ENCODE measurements at places on chromosomes 3 and 15.

DNA sequence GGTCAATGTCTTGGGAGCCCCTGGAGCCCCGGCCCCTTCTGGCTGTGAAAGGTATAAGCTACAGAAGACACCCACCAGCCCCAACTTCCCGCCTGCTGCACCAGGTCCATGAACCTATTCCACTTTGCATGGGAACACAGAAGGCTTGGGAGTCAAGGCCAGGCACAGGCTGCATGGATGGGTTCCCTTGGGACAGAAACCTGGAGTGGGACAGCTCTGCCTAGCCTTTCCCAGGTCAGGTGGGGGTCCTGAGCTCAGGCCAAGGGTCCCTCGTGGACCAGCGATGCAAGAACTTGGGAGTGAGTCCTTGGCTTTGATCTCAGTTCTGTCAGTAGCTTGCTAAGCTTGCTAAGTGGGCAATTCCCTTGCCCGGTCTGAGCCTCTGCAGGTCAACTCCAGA lies 25.0 kb downstream of the TKT start:
- no peak for DNase-seq

GRCh38 chr3:29427266-29428103 lies 146.6 kb downstream of the RBMS3 start:
- DNase-seq = no peak

DNA sequence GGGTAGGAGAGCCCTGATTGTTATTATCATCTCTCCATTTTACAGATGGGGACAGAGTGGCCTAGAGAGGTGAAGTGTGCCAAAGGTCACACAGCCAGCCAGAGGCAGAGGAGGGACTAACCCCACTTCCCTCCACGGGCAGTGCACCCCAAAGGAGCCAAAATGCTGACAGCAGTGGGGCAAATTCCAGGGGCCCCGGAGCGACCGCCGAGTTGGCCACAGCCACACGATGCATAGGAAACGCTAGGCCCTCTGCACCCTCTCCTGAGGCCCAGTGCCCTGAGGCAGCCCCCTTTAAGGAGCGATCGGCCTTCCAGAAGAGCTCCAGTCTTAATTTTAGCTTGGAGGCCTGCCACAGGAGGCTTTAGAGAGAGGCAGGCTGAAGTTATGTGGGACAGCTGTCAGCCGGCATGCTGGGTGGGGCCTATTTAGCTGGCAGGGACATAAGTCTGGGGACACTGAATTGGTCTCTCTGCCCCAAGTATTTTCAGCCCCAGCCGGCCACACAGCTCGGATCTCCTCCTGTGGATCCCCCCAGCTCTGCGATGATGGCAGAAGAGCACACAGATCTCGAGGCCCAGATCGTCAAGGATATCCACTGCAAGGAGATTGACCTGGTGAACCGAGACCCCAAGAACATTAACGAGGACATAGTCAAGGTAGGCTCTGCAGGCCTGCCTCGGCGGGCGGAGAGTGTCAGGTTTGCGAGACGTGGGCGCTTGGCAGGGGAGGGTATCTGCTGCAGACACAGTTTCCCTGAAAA lies at the start of gene CAV3:
Gene CAV3, plus strand, starts transcription at position 471 of the 763 bp plus-strand sequence. Its CDS starts 75 bp downstream, at position 546.
- DNase-seq = no peak

DNA sequence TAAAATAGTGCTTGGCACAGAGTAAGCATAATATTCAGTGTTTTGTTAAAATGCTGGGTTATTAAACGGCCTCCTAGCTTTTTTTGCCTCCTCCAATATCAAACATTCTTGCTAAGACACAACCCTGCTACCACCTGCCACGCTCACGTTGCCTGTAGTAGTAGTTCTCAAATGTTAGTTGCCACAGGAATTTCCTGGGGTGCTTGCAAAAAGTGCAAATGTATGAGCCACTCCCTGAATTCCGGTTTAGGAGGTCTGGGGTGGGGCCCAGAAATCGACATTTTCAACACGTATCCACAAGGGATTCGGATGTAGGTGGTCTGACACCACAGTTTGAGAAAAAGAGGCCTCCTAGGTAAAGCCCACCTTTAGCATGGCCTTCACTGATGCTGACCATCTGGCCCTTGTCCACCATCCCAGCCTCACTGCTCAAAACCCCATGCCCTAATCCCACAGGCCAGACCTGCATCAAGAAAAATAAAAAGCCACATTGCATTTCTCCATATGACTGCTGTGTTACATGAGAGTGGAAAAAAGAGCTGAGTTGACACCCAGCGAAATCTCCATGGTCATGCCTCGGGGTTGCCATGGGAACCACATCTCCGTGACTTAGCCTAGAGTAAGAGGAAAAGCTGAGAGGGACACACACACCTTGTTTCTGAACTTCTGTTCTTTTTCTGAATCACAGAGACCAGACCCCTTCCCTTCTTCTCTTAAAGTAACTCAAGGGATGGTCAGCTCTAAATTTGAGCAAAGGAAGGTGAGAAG lies 116.4 kb upstream of the HES1 start:
- DNase-seq = no peak

GRCh38 chr15:47404877-47405276 lies 312.4 kb upstream of the SEMA6D start:
- no peak for DNase-seq

DNA sequence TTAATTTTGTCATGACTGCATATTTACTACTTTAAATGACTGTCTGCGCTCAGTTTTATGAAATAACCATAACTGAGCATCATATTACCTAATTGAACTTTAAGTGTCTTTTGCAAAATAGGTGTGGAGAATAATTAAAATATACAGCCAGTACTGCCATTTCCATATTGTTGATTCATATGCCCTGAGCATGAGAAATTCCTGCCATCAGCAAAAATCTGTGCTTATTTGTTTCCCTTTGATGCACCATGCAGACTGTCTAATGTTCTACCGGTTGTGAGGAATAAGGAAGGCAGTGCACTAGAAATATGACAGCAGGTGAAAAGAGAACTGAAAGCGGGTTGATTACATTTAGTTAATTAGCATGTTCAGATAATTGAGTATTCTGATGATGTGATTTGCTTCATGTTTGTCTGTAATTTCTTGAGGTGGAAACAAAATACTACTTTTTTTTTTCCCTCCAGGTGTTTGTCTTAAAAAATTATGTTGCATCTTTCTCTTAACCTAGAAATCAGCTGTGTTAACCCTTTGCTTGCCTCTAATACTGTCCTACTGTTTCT lies 229.4 kb upstream of the AZI2 start:
- no peak for DNase-seq

DNA sequence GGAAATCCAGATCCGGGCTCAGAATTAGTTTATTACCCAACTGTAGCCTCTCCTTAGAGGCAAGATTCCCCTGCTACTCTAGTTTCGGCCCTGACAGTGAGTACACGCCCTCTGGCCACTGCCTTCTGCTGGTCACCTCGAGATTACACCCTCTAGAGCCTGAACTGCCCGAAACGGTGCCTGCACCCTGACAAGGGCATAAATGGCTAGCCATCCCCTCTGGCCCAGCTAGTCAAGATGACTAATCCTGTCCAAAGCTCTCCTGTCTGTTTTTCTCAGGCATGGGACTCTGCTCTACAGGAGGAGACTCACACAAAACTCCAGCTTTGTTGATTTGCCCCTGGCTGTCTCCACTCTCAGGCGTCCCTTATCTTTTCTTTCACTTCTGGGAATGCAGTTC lies 150.5 kb upstream of the UBE2E2 start:
- DNase-seq = no peak

DNA sequence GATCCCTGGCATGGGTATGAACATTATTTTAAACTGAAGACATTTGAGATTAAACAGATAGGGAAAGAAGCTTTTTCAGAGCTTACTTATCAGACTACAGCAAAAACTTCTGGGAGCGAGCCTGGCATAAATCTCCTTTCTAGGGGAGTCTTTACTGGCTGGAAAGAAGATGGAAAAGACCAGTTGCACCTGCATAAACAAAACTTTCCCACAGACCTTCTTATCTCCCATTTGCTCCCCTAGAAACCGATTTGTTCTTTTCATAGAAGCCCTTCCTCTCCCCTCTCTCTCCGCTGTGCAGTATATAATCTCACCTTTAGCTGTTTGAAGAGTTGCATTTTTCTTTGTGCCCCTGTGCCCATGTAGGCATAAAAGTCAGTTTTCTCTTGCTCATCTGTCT lies 93.2 kb downstream of the CHRNA7 start:
- DNase-seq = no peak

- no peak for DNase-seq
These were observed 16.0 kb downstream of the UBE2E2 start for GRCh38 chr3:23219117-23219516.

GRCh38 chr3:143158014-143158988 lies 38.7 kb downstream of the CHST2 start:
- no peak for DNase-seq

- no peak for DNase-seq
These were observed 138.4 kb upstream of the TBL1XR1 start for GRCh38 chr3:177335728-177336127.

DNA sequence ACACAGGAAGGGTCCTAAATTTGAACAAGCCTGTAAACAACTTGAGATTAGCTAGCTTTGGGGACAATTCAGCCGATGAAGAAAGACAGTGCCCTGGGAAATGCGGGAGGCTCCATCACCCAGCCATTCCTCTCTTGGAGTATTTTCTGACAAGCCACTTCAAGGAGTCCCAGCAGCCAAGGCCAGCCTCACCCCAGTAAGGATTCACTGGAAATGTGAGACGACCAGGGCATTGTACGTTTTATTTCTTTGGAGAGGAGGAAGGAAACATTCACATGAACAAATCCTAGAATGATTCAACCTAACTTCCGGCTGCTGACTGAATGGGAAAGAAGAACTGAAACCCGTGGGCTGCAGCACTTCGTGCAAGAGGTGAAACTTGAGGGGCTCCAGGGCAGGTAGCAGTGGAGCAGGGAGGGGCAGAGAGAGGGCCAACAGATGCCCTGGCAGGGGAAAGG lies 116.4 kb upstream of the ARHGEF3 start:
- no peak for DNase-seq

DNA sequence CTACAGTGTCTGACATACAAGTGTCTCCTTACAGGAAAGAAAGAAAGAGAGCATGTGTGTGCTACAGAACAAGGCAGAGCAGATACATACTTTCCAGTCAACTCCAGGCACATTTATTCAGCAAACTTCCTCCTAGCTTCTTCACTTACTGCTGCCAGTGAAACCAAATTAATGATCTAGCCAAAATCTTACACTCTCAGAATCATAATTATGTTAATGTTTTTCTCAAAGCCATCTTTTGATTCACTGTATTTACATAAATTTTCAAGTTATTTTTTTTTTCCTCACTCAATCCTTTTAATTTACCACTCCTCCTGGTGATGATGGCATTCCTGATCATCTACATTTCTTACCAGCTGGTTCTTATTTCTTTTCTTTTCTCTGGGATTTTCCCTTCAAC lies 326.7 kb downstream of the IGSF11 start:
- DNase-seq = no peak

GRCh38 chr15:25899870-25900269 lies 36.7 kb upstream of the ATP10A start:
- no peak for DNase-seq

DNA sequence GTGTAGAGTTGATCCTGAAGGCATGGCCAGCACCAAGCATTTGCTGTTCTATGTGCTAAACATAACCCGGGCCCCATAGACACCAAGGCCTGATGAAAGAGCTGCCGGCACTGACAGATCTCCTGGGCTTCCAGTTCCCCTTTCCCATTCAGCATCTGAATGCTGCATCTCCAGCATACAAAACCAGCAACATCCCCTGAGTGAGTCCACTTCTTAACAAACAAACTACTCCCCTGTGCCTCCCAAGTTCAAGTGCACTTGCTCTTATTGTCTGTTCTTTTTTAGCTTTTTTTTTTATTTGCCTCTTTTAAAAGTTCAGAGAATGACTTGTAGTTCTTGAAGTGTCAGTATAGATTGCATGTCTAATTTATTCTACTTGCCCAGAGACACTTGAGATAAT lies 156.0 kb downstream of the EDEM1 start:
- no peak for DNase-seq

DNA sequence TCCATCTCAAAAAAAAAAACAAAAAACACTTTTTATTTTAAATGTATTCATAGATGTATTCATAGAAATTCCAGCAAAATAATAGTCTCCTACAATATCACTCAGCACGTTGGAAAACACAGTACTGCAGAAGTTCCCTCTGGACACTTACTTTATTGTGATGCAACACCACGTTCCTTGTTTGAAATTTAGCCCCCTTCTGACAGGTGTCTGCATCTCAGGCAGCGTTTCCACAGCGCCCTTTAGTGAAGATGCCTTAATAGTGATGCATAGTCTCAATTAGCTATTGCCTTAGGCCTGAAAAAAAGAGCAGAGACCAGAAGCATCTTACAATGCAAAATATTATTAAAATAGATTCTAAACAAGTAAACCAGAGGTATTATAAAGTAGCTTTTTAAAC lies 20.3 kb downstream of the IL12A start:
- no peak for DNase-seq

GRCh38 chr3:190697901-190698300 lies 164.6 kb downstream of the GMNC start:
- no peak for DNase-seq

DNA sequence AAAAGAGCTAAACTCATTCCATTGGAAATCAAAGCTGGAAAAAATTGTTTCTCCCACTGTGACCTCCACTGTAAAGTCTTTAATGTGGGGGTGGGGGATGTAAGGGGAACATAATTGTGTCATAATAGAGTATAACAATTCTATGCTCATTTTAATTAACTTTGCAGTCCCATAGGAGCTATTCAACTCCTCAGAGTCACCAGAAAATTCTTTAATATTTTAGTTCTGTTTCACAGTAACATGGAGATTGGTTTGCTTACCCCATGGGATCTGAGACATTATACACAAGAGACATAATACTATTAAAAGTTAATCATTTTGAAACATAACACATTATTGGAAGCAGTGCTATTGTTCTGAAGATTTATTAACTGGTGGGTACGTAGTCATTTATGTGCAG lies 765.9 kb upstream of the GRM7 start:
- no peak for DNase-seq

- no peak for DNase-seq
These were observed 99.8 kb downstream of the ATP10A start for GRCh38 chr15:25763331-25763751.

DNA sequence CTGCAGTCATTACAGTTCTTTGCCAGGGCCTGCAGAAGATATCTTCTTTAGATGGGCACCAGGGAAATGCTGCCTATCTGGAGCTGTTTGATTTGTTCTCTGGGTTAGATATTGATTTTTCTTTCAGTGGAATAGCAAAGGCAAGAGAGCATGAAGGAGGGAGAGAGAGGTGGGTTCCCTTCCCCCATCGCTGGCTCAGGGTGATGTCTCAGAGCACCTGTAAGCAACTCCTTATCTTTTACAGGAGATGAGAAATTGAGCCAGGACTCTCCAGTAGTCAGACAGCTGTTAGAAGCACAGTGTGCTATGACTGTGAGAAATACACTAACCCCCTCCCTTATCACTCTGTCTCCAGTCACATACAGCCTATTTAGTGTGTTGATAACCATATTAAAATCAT lies 89.3 kb upstream of the SLC24A5 start:
- no peak for DNase-seq

- peak; percentile 64 for DNase-seq
These were observed 65.1 kb downstream of the MRPL46 start for GRCh38 chr15:88401996-88402656.

GRCh38 chr15:58501006-58501405 lies 69.2 kb downstream of the LIPC start:
- no peak for DNase-seq
